Activated naive CD8-positive, alpha-beta T cell treated with anti-CD3 and anti-CD28 coated beads, Interleukin-2, amount 50 U/mL, for 16 hours (primary cell): ENCODE measurements at places on chromosomes 1 and 21.

DNA sequence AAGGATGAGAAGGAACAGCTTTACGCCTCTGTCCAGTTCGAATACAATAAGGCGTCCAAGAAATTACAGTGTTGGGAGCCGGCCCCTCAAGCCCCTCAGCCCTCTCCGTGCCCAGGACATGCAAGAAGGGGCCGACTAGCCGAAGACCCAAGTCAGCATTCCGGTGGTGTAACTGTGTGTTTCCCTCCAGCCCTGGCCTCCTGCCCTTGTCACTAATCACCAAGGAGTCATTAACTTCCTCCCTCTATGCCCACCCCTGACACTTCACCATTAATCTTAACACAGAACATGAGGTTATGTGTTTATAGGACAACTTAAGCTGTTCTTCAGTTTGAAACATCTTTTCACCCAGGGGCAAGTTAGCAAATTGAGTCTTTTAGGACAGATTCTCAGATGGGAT lies 16.4 kb upstream of the C4BPB start:
- DNase-seq = no peak

DNA sequence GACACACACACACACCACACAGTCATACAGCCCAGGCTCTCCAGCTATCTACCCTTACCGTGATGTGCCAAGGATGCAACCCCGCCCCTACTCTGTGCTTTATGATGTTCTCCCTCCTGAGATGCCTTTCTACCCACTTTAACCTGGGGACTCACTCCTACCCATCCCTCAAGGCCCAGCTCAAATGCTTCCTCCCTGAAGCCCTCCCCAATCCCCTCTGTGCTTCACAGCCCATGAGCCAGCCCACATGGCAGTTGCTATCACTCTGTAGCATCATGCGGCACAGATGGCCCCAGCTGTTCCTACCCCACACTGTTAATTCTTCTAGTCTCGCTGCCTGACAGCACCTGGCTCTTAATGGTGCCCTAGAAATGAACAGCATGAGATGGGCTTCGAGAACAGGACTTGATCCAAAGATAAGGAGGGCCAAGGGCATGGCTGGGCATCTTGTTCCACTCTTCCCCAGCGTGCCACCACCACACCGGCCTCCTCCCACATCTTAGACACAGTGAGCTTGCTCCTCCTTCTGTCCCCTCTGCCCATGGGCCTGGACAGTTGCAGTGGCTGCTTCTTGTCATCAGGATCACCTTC lies 109.8 kb downstream of the GLIS1 start:
- no peak for DNase-seq

GRCh38 chr1:107277022-107277421 lies 136.2 kb downstream of the NTNG1 start:
- no peak for DNase-seq

DNA sequence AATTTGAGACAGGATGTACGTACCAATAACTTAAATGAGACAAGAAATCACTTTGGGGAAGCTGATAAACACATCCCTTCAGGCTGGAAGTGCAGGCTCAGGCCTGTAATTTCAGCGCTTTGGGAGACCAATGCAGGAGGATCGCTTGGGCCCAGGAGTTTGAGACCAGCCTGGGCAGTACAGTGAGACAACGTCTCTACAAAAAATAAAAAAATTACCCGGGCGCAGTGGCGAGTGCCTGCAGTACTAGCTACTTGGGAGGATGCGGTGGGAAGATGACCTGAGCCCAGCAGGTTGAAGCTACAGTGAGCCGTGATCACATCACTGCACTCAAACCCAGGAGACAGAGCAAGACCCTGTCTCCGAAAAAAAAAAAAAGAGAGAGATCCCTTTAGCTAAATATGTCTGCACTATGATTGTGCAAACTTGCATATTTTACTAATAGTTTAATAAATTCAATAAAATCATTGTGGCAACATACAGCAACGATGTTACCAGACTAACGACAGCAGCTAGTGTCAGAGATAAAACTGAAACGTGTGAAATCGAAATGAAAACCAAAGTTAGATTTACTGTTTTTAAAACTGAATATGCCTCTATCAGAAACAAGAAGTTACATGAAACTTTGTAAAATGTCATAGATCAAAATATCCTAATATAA lies 54.7 kb downstream of the CD2 start:
- no peak for DNase-seq

DNA sequence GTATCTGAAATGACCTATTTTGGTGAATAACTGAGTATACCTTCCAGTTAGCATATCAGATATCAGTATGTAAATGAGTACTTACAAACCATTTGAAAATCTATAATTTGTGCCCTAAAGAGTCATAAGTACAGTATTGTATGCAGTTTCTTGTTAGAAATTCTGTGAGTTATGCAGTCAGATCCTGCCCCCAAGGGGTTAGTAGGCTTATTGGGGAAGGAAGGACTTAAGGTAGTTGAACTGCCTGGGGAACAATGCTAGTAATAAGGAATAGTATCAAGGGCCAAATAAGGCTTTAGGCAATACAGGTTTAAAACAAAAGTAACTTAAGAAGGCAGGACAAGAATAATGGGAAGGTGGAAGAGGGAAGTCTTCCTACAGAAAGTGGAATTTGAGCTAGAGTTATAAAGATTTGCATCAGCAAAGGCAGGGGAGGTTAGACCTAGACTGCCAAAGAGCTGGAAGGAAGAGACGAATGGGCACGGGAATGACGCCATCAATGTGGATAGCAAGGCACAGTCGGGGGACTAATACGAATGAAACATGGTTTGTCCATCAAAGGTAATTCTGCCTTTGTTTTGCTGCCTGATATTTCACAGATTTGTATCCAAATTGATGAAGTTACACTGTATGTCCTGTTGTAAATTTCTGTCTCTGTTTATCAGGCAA lies 182.9 kb upstream of the DPYD start:
- no peak for DNase-seq

DNA sequence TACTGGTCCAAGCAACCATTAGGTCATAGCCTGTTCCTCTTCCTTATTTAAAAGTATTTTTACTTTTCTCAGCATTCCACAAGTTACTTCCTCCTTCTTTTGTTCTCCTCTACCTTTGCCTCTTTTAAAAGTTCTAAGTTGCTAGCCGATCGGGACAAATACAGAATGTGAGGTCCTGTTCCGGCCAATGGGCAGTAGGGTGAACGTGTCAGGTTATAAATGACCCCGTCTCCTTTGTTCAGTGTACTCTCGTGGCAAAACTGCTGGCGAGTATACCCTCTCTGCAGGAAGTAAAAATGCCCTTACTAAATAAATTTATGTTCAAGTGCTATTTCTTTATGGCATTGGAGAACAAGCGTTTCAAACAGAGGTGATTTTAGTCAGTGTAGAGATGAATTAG lies 2.5 kb downstream of the ADCY10 start:
- DNase-seq = no peak

GRCh38 chr1:111507411-111508201 lies 4.2 kb upstream of the ADORA3 start:
- DNase-seq = no peak

- DNase-seq = no peak
Measured at GRCh38 chr21:37455504-37455911, 88.9 kb downstream of the DYRK1A start.

DNA sequence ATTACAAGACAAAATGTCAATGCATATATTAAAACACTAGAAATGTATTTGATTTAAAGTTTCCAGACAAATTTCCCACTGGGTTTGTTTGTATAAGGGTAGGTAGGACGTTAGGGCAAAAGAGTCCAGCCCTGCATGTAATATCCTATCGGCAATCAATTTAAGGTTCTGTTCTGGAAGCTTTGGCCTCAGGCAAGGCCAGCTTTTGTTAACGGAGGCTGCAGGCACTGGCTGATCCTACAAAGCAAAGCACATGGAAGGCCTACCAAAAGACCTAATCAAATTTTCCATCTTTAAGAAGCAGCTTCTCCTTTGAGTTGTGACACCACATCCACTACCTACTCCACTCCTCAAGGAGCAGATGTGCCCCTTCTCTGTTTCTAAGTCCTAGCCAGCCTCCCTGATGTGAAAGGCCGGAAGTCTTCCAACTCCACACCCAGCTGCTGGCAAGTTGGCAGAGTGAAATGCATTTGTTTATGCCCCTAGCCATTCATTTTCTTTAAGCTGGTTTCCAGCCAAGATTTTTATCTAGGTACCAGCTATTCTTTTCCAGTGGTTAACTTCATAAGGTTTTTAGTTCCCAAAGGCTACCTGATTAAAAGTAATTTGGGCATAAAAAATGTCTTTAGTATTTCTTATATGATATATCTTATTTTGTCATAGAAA lies 452.6 kb downstream of the PTBP2 start:
- DNase-seq = no peak

DNA sequence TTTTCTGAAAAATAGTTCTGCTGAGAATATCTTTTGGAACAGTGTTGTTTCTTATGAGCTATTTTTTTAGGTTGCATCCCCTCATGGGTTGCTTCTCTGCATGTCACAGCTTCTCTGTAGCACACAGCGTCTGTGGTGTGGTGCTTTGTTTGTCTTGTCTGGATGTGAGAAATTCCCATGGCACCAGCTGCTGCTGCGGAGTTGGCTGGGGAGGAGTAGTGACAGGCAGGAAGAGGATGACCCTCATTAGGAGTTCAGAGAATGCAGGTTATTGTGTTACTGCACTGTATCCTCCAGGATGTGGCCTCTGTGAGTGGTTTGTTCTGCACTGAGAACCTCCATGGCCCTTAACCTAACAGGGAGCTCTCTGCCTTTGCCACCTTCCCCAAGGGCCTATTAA lies 64.8 kb downstream of the TSEN15 start:
- DNase-seq = no peak

DNA sequence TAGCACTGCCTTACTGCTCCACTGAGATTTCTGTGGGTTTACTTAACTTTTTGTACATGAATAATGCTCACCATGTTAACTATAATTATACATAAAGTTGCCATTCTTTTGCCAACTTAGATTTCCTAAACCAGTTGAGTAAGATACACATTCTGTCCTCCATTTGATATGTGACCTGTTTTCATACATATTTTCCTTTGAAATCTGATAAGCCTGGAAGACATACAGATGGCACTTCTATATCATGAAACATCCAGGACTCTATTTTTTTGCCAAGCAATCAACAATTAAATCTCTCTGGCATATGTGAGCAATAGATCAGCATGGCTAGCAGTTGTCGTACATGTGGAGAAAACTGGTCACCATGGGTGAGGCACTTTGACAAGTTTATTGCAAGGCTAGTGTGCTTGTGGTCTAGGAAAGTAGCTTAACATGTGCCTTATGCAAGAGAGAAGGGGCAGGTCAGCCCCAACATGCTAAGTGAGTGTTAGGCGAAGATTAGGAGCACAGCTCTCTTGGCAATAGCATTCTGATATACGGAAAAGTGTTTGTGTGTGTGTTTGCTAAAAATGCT lies 14.2 kb downstream of the PRRX1 start:
- no peak for DNase-seq

GRCh38 chr1:88803444-88803843 lies 87.9 kb downstream of the GTF2B start:
- no peak for DNase-seq

GRCh38 chr1:83905315-83905907 lies 93.5 kb downstream of the TTLL7 start:
- DNase-seq = no peak
